ENCODE measurements at places on chromosomes 16 and 17. TPM values are rescaled to one million over a fixed set of nuclear protein-coding genes. Genes with fewer than 3 reads are reported as not detected.

GRCh38 chr16:70770626-70771552 lies 30.1 kb downstream of the VAC14 start:
- peak; percentile 43 for DNase-seq

DNA sequence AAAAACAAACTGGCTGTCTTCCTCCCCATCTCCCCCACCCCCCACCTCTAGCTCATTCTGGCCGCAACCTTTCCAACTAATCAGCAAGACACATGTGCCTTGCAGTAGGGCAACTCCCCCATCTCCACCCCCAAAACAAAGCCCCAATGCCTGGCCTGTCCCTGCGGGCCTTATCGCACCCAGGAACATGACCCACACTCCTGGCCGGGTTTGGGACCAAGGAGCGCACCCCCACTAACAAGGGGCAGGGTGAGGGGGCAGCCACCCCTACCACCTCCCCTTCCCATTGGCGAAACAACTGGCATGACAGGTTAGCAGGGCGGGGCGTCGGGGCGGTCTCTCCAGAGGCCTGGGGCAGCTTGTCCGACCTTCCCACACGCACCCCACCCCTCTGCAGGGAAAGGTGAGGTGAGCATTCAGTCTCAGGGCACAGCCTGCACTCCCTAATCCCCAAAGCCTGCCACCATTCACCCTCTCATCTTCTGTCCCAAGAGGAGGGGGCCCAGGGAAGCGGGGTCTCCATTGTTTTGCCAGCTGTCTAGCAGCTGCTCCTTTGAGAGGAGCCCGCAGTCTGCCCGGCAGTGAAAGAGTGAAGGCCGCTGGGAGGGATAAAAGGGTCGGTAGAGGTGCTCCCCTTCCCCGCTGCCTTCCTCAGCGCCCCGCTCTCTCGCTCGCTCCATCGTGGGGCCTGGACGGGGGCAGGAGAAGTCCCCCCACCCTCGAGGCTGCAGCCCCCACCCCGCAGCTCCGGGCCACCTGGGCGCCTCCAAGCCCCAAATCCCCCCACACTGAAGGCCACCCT lies 765 bp downstream of the MYO18A start:
- no peak for DNase-seq

GRCh38 chr16:75620326-75621169 lies 2.5 kb downstream of the ADAT1 start:
- no peak for DNase-seq

- no peak for DNase-seq
Observed at GRCh38 chr16:80324371-80324770, 216.4 kb upstream of the DYNLRB2 start.

- no peak for DNase-seq
Observed at GRCh38 chr17:48051706-48052486, 3.7 kb downstream of the NFE2L1 start.

DNA sequence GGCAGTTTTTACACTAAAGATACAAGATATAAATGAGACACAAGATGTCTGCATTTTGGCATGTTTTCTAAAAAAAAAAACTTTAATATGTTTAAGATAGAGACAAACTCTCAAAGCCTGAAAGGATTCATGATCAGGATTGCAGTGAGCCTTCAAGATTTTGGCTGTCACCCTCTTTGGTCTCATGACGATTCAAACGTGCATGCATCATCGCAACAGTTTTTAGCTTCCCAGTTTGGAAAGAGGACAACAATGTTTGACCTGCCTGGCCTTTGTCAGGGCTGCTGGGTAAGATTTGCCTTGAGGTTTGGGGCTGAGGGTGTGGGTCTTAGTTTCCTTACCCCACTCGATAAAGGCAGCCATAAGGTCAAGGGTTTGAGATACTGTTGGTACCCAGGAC lies 134.1 kb downstream of the RGS9 start:
- DNase-seq = no peak

DNA sequence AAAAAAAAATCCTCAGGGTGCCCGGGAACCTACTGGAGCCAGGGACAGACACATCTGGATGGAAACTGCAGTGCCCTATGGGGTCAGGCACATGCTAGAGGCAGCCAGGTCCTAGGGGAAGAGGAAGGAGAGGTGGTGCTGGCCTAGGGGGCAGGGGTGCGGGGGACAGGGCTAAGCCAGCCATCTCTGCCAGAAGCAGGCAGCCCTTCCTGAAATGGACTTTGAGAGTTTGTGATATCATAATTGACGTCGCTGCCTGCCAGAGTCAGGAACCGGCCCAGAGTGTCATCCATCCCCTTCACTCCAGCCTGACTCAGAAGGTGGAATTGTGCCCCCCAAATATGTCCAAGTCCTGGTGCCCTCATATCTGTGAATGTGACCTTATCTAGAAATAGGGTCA lies 25.0 kb upstream of the BAHCC1 start:
- DNase-seq = no peak

TMEM98 gene
- total RNA-seq = not detected

IGFBP4 gene
- not detected for total RNA-seq

Measured in OCI-LY7 (cell line).